Activated T-helper 2 cell treated with anti-CD3 and anti-CD28 coated beads, Interferon-gamma antibody, Interleukin-2, Interleukin-4, amounts not matched to agents 10 μg/mL and 5 μg/mL and 100 μg/mL, durations not matched to agents 14 hours and 24 hours and 36 hours (primary cell): ENCODE measurements at places on chromosomes 7 and 10. TPM values are rescaled to one million over a fixed set of nuclear protein-coding genes. Genes with fewer than 3 reads are reported as not detected.

GRCh38 chr10:62938672-62939071, 122.5 kb upstream of the EGR2 start:
- no peak for DNase-seq

- no peak for DNase-seq
Measured at GRCh38 chr7:74231232-74231590, 21.4 kb downstream of the LAT2 start.

DNA sequence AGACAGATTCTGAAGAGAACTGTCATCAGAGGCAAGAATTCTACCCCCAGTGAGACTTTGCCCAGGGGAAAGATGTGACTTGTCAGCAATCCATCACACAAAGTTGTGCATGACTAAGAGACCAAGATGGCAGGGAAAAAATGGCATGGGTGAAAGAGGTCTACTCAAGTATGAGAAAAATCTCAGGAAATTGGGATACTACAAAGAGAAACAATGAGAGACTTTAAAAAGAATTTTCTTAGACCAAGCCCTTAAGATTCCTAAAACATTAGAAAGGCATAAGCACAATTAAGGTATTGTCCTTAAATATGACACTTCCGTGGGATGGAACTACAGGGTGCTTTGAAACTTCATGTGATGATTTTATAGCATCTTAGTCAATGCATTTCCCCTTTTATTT, 45.6 kb upstream of the PDE1C start:
- DNase-seq = no peak

The PIP gene
- total RNA-seq = not detected in 2 replicates

- DNase-seq = no peak
Measured at GRCh38 chr10:111739125-111739873, 444.3 kb downstream of the GPAM start.

- no peak for DNase-seq
Measured at GRCh38 chr10:115856580-115856979, 416.4 kb downstream of the GFRA1 start.

DNA sequence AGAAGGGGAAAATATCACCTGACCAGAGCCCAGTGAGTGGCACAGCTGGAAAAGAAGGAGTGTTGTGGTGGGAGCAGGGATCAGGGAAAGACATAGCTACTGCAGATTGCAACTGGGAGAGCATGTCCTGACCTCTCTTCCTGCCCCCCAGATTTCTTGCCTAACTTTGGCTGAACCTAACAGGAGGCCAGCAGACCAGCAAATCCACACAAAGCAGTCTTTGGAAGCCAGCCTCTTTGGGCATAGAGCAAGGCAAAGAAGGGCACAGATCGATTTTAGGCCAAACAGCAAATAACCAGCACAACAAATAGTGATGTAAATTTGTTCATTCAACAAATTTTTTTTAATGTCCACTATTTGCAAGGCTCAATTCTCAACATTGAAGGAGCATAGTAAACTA, 433.2 kb upstream of the GHITM start:
- DNase-seq = no peak

DNA sequence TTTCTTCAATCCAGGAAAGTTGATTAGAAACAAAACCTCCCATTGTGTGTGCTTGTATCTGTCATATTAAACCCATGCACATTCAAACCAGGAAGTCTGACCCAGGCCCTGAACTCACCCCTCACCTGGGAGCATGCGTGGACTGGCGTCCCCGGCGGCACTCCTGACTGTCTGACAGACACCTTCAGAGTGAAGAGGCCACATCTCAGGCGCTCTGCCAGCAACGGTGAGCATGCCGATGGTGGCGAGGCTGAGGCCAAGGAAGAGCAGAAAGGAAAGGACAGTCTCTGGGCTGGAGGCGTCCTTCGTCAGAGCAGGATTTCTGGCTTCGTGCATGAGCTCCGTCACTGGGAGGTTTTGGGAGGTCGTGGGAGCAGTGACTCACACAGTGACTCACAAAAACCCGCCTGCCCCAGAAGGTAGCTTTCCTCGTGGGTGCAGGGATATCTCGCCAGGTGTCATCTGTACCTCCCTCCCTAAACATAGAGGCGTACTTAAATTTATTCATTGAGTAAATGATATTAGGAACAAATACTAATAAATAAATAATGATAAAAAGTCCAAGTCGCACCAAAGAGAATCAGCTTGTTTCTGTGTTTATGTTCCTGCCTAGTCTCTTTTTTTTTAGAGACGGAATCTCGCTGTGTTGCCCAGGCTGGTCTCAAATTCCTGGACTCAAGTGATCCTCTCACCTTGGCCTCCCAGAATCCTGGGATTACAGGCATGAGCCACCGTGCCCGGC, 13.5 kb downstream of the IQCE start:
- DNase-seq = no peak

The TFR2 gene
- 16.7 and 19.7 TPM in 2 replicates for total RNA-seq
